ENCODE measurements at places on chromosomes 4 and X. TPM values are rescaled to one million over a fixed set of nuclear protein-coding genes. Genes with fewer than 3 reads are reported as not detected.

DNA sequence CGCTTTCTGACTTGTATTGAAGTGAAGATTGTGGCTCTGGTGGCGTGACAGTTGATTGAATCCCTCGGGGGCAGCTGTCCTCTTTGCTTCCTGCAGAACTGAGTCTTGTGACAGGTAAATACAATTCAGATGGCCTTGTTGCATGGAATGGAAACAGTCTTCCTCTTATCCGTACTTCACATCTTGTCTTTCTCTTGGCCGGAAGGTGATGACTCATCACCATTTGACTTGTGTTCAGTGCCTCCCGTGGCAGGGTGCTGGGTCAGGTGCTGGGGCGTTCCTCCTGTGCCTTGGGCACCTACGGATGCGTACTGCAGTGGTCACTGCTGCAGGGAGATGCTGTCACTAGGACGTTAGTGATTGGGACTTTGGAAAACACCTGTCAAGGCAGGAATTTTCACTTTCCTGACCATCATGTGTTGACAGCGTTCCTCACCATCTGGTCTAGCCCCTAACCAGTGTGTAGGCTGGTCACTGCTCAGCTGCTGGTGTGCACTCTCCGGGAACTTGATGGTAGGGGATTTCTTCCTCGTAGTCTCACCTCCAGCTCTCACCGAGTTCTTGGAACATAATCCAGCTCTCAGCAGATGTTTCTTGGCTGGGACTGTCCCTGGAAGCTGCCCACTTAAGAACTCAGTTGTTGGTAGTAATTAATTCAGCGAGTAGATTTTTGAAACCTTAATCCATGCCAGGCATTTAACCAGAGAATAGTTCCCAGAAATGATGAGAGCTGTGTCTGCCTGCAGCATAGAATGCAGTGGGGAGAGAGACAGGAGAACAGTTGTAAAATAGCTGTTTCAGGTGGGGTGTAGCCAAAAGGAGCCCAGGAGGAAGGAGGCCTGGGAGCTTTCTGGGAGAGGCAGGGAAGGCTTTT, 7.2 kb downstream of the TBC1D14 start:
- DNase-seq, result no peak

LINC00632 gene
- polyA plus RNA-seq, result 37.1 TPM

GRCh38 chr4:31175242-31175910, 455.2 kb downstream of the PCDH7 start:
- DNase-seq, result no peak

GRCh38 chr4:152278505-152279233, 257.2 kb downstream of the FBXW7 start:
- peak; percentile 43 for DNase-seq

GRCh38 chr4:11724731-11725130, 296.0 kb upstream of the HS3ST1 start:
- no peak for DNase-seq

Data from right lung (tissue), 10 donors.